ENCODE measurements at places on chromosomes 4 and X.

- no peak overlapping the region for H3K4me3 ChIP-seq
- no peaks in the 10 kb centered on the region for H3K4me1 ChIP-seq
- no peak overlapping the region for H3K27ac ChIP-seq
- H3K36me3 ChIP-seq = no peaks in the 10 kb centered on the region
- no peaks in the 10 kb centered on the region for H3K27me3 ChIP-seq
Measured at GRCh38 chr4:182297659-182298058, 54.5 kb downstream of the TENM3 start.

GRCh38 chrX:135213200-135213844 lies 38.5 kb upstream of the ETDA start:
- H3K4me1 ChIP-seq = peaks cover 8% of the 10 kb centered on the region
- DNase-seq = no peak

DNA sequence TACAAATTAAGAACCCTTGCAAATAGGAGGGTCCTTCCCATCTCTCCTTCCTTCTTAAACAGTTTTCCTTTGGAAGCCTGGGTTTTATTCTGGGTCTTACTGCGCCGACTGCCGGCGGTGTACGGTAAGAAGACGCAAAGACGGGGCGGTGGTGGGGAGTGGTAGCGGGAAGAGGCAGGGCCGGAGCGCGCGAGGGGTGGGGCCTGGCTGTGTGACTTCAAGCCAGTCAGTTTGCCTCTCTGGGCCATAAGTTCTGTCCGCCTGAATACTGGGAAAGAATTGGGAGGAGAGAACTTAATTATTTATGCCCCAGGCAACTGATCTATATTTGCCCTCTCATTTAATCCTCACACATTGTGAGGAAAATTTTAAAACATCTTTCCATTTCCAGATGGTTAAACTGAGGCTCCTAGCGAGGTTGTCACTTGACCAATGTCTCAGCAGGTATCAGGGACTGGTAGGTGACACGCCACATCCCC lies 726 bp upstream of the KANTR start:
- H3K27ac ChIP-seq = no peak overlapping the region
- no peaks in the 10 kb centered on the region for H3K27me3 ChIP-seq
- peak overlapping the region; percentile 89 for H3K4me3 ChIP-seq
- peak; percentile 68 for DNase-seq
- peaks cover 2% of the 10 kb centered on the region for H3K36me3 ChIP-seq

GRCh38 chr4:41832961-41833360 lies 84.4 kb upstream of the PHOX2B start:
- H3K4me3 ChIP-seq = no peak overlapping the region
- H3K4me1 ChIP-seq = no peaks in the 10 kb centered on the region
- no peaks in the 10 kb centered on the region for H3K36me3 ChIP-seq
- no peak overlapping the region for H3K27ac ChIP-seq
- DNase-seq = no peak

DNA sequence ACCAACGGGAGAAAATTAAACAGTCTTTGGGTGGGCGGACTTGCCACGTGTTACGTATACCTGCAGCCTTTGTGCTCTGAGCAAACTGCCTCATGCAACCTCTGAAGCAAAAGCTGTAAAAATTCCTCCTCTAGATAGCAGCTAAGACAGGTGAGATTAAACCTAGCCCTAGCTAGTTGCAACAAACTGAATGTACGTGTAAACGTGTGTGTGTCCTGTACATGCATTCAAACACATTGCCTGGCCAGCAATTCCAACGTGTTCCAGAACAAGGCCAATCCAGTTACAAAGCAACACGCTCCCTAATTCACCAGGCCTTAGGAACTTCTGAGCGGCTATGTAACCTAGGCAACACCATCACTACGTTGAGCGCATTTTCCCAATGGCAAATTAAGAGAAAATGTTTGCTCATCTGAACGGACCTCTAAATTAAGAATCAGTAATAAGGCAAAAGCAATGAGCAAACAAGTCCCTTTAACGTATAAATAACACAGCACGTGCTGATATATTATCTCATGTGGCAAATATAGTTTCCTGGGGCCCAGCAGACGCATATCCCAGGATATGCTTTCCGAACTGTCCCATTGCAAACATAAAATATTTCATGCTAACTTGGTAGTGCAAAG lies 792 bp downstream of the PPID start:
- H3K4me1 ChIP-seq = peaks cover 34% of the 10 kb centered on the region
- no peak for DNase-seq
- peaks cover 15% of the 10 kb centered on the region for H3K36me3 ChIP-seq

DNA sequence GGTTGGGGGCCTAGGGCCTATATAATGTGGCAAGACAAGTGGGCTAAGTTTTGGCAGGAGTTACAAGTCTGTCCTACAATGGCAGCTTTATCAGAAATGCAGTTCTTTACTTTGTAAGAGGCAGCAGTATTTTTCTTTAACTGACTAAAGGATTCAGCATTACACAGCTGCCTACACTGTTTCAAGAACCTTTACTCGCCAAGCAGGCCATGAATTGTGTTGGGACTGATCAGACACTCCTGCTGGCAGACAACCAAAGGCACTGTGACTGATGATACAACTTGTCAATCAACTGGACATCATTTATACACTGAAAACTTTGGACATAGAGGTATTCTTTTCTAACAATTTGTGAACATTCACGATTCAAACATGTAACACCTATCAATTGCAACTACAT lies 4.3 kb downstream of the MORC4 start:
- H3K27me3 ChIP-seq = no peaks in the 10 kb centered on the region
- no peak for DNase-seq
- H3K36me3 ChIP-seq = peaks cover 2% of the 10 kb centered on the region
- H3K4me3 ChIP-seq = no peak overlapping the region
